MCF 10A (cell line): ENCODE measurements at places on chromosomes 16 and 17. TPM values are rescaled to one million over a fixed set of nuclear protein-coding genes. Genes with fewer than 3 reads are reported as not detected.

The TNFAIP1 gene
- 61.7 and 65.0 TPM in 2 replicates for total RNA-seq

The NRN1L gene
- 0.81 TPM in 1 of 2 replicates, not detected in the other for total RNA-seq

The DLX3 gene
- not detected in 2 replicates for total RNA-seq

The FAM83G gene
- total RNA-seq: 47.7 and 50.1 TPM in 2 replicates

The SLFN14 gene
- not detected in 2 replicates for total RNA-seq

The LRRC75A gene
- total RNA-seq: 0.29 and 0.30 TPM in 2 replicates

DNA sequence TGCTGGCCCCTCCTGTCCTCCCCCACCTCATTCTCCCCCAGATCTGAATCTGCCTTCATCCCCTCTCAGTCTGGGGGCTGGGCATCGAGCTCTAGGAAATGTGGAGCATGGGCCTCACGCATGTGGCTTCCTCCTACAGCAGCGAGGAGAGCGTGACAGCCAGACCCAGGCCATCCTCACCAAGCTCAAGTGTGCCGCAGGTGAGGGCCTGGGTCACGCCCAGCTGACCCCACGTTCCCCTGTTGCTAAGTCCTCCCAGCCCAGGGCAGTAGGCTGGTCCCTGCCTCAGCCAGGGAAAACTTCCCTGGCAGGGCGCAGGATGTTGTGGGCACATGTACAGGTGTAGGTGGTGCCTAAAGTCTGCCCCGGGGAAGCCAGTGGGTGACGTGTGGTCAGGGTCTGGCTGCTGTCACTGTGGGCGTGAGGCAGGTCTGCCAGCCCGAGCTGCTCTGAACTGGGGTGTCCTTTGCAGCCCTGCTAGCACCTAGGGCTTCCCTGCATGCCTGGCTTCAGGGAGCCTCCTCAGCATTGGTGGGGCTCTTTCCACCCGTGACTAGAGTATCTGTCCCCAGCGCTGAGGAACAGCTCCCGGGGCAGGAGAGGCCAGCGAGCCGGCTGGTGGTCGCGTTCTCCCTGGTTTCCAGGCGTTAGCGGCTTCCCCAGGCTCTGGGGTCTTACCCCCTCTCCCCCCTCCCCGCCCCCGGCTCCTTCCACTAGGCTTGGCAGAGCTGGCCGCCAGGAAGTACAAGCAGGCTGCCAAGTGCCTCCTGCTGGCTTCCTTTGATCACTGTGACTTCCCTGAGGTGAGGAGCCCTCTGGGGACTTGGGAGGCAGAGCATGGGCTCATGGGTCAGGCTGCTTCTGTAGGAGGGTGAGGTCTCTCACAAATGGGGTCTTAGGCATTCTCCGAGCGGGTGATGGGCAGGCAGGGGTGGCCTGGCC is 3.6 kb downstream of the GPS1 start:
- no peak for DNase-seq
- no peaks in the 10 kb centered on the region for H3K4me1 ChIP-seq
- no peak overlapping the region for H3K4me3 ChIP-seq
- H3K27ac ChIP-seq: no peak overlapping the region
- H3K36me3 ChIP-seq: peaks cover 41% of the 10 kb centered on the region

- peaks cover 6% of the 10 kb centered on the region for H3K36me3 ChIP-seq
- no peak within 1 kb of the TSS for H3K4me3 ChIP-seq
- peaks cover 21% of the 10 kb centered on the region for H3K27me3 ChIP-seq
- H3K4me1 ChIP-seq: no peaks in the 10 kb centered on the region
These were observed at the start of gene OTOP3 for GRCh38 chr17:74935585-74936469. Gene OTOP3 (plus strand): TSS chr17:74935898. CDS start chr17:74935922, 24 bp downstream.

- H3K4me1 ChIP-seq: peaks cover 4% of the 10 kb centered on the region
- peak; percentile 45 for DNase-seq
- H3K36me3 ChIP-seq: no peaks in the 10 kb centered on the region
- no peaks in the 10 kb centered on the region for H3K27me3 ChIP-seq
These were observed 28.3 kb upstream of the BHLHA9 start for GRCh38 chr17:1241929-1242328.

DNA sequence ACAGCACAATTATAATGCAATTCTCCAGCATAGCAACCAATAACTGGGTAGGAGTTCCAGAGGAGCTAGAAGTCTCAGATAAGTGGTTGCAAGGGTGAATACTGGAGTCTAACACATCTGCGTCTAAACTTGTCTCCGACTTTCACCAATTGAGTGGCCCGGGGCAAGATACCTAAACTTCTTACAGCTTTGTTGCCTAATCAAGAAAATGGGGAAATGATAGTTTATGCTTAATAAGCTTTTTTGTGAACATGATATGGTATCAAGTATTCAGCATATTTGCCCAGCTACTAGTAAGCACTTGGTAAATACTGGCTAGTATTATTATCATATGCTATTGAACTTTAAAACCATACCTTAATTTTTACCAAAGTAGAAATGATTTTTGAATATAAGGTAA is 183.5 kb downstream of the KCNJ2 start:
- H3K4me3 ChIP-seq: no peak overlapping the region
- no peaks in the 10 kb centered on the region for H3K27me3 ChIP-seq
- H3K4me1 ChIP-seq: peaks cover 20% of the 10 kb centered on the region
- no peaks in the 10 kb centered on the region for H3K36me3 ChIP-seq
- no peak overlapping the region for H3K27ac ChIP-seq

DNA sequence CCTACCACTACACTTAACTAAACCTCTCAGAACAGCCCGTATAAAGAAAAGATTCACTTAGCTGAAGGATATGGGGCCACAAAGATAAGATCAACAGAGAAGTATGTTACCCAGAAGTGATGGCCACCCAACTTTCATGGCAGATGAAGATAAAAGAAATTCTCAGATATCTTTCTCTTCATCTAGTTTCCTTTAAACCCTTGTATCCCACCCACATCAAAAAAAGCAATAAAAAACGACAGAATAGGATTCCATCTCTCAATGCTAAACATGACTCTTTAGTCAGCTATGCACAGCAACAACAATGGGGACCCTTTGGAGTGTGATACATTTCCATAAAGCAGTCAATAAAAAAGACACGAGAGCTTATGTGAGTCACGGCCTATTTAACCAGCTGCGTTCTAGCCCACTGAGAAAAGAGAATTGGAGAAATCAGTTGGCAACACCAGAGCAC is 86.6 kb downstream of the SNX11 start:
- H3K36me3 ChIP-seq: no peaks in the 10 kb centered on the region
- H3K27me3 ChIP-seq: peaks cover 95% of the 10 kb centered on the region
- no peak overlapping the region for H3K27ac ChIP-seq
- no peak for DNase-seq
- no peak overlapping the region for H3K4me3 ChIP-seq
- H3K4me1 ChIP-seq: peaks cover 2% of the 10 kb centered on the region

GRCh38 chr17:29617125-29617480 is 5.6 kb downstream of the CORO6 start:
- DNase-seq: no peak
- H3K4me3 ChIP-seq: no peak overlapping the region
- peaks cover 24% of the 10 kb centered on the region for H3K4me1 ChIP-seq
- no peaks in the 10 kb centered on the region for H3K36me3 ChIP-seq
- no peak overlapping the region for H3K27ac ChIP-seq

GRCh38 chr16:1000608-1001007 is 19.0 kb downstream of the SOX8 start:
- H3K36me3 ChIP-seq: no peaks in the 10 kb centered on the region
- no peak overlapping the region for H3K4me3 ChIP-seq
- no peak for DNase-seq
- H3K27me3 ChIP-seq: peaks cover 52% of the 10 kb centered on the region
- H3K4me1 ChIP-seq: no peaks in the 10 kb centered on the region

DNA sequence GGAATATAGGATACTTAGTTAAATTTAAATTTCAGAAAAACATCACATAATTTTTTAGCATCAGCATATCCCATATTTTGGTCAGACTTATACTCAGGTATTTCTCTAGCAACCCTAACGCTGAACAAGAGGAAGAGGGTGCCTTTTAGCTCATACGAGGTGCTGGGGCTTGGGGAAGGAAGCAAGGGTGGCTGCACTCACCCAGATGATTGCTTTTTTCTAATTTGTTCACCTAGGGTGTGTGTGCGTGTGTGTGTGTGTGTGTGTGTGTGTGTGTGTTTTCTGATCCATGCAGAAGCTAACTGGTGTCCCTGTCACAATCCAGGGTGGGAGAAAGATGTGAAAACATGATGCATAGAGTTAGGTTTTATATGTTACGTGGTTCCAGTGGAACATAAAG is 81.2 kb downstream of the WNT3 start:
- peaks cover 2% of the 10 kb centered on the region for H3K4me1 ChIP-seq
- no peak for DNase-seq
- no peak overlapping the region for H3K27ac ChIP-seq
- H3K36me3 ChIP-seq: no peaks in the 10 kb centered on the region
- no peaks in the 10 kb centered on the region for H3K27me3 ChIP-seq

DNA sequence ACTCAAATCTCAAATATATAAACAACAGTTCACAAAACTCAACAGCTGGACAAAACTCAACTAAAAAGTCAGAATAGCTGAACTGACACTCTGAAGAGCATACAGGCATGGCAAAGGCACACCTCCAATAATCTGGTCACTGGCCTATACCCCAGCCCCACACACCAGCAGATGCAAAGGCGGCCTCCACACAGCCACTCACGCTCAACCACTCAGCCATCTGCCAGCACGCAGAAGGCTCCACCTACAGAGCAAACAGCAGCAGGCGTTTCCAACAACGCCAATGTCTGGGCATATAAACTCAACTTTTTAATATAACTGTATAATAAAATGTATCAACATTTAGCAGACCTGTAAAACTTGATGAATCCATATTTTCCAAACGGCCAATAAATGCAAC is 17.2 kb downstream of the USP7 start:
- peaks cover 18% of the 10 kb centered on the region for H3K4me1 ChIP-seq
- no peaks in the 10 kb centered on the region for H3K27me3 ChIP-seq
- H3K27ac ChIP-seq: no peak overlapping the region
- no peak overlapping the region for H3K4me3 ChIP-seq
- no peaks in the 10 kb centered on the region for H3K36me3 ChIP-seq

- no peak overlapping the region for H3K27ac ChIP-seq
- H3K27me3 ChIP-seq: no peaks in the 10 kb centered on the region
- DNase-seq: no peak
- H3K4me1 ChIP-seq: peaks cover 12% of the 10 kb centered on the region
- H3K4me3 ChIP-seq: no peak overlapping the region
- peaks cover 40% of the 10 kb centered on the region for H3K36me3 ChIP-seq
These were observed 482 bp downstream of the DCTPP1 start for GRCh38 chr16:30429418-30429677.

- peaks cover 87% of the 10 kb centered on the region for H3K36me3 ChIP-seq
- H3K27me3 ChIP-seq: no peaks in the 10 kb centered on the region
- H3K4me3 ChIP-seq: no peak overlapping the region
- peak; percentile 17 for DNase-seq
- peaks cover 21% of the 10 kb centered on the region for H3K4me1 ChIP-seq
These were observed 36.7 kb upstream of the ULK2 start for GRCh38 chr17:19904412-19904811.

DNA sequence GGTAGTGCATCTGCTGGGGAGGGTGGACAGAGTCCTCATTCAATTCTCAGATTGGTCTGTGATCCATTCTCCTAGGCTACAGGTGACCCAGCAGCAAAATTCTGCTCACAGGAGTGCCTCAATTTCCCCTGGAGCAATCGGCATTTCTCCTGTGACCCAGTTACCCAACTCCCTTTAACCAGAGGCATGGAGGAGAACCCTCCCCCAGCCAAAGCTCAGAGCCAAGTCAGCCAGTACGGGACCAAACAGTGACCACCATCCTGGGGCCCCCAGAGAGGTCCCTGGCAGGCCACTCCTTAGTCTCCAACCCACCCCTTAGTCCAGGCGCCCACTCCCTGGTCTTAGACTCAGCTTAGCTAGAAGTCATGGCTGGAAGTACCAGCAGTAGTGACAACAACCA is 75.6 kb downstream of the DYNLRB2 start:
- no peaks in the 10 kb centered on the region for H3K4me1 ChIP-seq
- no peaks in the 10 kb centered on the region for H3K27me3 ChIP-seq
- H3K36me3 ChIP-seq: no peaks in the 10 kb centered on the region

GRCh38 chr17:79019632-79020584 is 4.1 kb upstream of the C1QTNF1 start:
- H3K27me3 ChIP-seq: no peaks in the 10 kb centered on the region
- peak overlapping the region; percentile 35 for H3K27ac ChIP-seq
- peak; percentile 77 for DNase-seq
- H3K4me3 ChIP-seq: no peak overlapping the region
- H3K36me3 ChIP-seq: no peaks in the 10 kb centered on the region
- H3K4me1 ChIP-seq: peaks cover 24% of the 10 kb centered on the region

GRCh38 chr16:73558219-73558618 is 510.3 kb upstream of the ZFHX3 start:
- H3K4me3 ChIP-seq: no peak overlapping the region
- peaks cover 60% of the 10 kb centered on the region for H3K27me3 ChIP-seq
- H3K36me3 ChIP-seq: no peaks in the 10 kb centered on the region
- no peak for DNase-seq
- no peak overlapping the region for H3K27ac ChIP-seq
- no peaks in the 10 kb centered on the region for H3K4me1 ChIP-seq

GRCh38 chr16:21704733-21705132 is 41.0 kb downstream of the OTOA start:
- peaks cover 8% of the 10 kb centered on the region for H3K4me1 ChIP-seq
- no peaks in the 10 kb centered on the region for H3K36me3 ChIP-seq
- H3K27me3 ChIP-seq: no peaks in the 10 kb centered on the region
- DNase-seq: no peak
- H3K27ac ChIP-seq: no peak overlapping the region
- H3K4me3 ChIP-seq: no peak overlapping the region

DNA sequence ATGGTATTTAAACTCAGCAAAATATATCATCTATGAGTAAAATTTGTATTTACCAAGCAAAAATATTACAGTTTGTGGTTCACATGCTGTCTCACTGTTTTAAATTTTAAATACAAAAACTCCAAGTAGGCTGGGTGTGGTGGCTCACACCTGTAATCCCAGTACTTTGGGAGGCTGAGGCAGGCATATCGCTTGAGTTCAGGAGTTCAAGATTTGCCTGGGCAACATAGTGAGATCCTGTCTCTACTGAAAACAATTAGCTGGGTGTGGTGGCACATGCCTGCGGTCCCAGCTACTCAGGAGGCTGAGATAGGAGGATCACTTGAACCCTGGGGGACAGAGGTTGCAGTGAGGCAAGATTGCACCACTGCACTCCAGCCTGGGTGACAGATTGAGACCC is 37.3 kb downstream of the MAPT start:
- no peak overlapping the region for H3K4me3 ChIP-seq
- H3K4me1 ChIP-seq: no peaks in the 10 kb centered on the region
- H3K36me3 ChIP-seq: no peaks in the 10 kb centered on the region
- DNase-seq: no peak
- no peak overlapping the region for H3K27ac ChIP-seq

DNA sequence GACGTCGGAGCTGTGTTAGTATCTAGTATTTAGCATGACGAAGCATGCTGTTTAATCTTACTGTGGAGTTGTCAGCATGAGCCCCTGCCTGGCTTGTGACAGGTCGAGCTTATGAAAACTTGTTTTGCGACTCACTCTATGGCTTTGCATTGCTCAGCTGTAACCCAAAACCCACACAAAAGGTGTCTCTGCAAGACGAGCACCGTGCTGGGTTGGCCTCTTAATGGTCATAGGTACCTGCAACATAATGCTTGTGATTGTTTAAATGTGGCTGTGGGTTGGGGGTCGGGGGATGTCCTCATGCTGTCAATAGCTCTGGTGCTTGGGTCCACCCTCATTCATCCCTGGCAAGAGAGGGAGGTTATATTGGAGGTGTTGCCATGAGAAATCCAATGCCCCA is 5.4 kb downstream of the NTN1 start:
- H3K27ac ChIP-seq: no peak overlapping the region
- H3K27me3 ChIP-seq: no peaks in the 10 kb centered on the region
- DNase-seq: no peak
- no peaks in the 10 kb centered on the region for H3K36me3 ChIP-seq
- H3K4me1 ChIP-seq: no peaks in the 10 kb centered on the region

GRCh38 chr16:75908331-75909117 is 182.2 kb upstream of the CPHXL start:
- H3K27me3 ChIP-seq: no peaks in the 10 kb centered on the region
- no peak for DNase-seq
- peaks cover 18% of the 10 kb centered on the region for H3K4me1 ChIP-seq
- no peaks in the 10 kb centered on the region for H3K36me3 ChIP-seq
- no peak overlapping the region for H3K27ac ChIP-seq
- no peak overlapping the region for H3K4me3 ChIP-seq
